Mesenchymal stem cell (in vitro differentiated cells and primary cell): ENCODE measurements at places on chromosomes 1 and 21.
A peak's percentile ranks its signal among the peaks of the same experiment; 100 is the strongest.

GRCh38 chr1:201499191-201499590, 7.7 kb downstream of the CSRP1 start:
- no peak overlapping the region for H3K27ac ChIP-seq
- peaks cover 17% of the 10 kb centered on the region for H3K4me1 ChIP-seq
- H3K27me3 ChIP-seq: no peaks in the 10 kb centered on the region
- H3K4me3 ChIP-seq: no peak overlapping the region
- no peak for DNase-seq

- no peak overlapping the region for H3K4me3 ChIP-seq
- peak; percentile 36 for DNase-seq
- no peak overlapping the region for H3K27ac ChIP-seq
- peaks cover 33% of the 10 kb centered on the region for H3K36me3 ChIP-seq
Observed at GRCh38 chr1:32178380-32179192, 889 bp upstream of the TXLNA start.

DNA sequence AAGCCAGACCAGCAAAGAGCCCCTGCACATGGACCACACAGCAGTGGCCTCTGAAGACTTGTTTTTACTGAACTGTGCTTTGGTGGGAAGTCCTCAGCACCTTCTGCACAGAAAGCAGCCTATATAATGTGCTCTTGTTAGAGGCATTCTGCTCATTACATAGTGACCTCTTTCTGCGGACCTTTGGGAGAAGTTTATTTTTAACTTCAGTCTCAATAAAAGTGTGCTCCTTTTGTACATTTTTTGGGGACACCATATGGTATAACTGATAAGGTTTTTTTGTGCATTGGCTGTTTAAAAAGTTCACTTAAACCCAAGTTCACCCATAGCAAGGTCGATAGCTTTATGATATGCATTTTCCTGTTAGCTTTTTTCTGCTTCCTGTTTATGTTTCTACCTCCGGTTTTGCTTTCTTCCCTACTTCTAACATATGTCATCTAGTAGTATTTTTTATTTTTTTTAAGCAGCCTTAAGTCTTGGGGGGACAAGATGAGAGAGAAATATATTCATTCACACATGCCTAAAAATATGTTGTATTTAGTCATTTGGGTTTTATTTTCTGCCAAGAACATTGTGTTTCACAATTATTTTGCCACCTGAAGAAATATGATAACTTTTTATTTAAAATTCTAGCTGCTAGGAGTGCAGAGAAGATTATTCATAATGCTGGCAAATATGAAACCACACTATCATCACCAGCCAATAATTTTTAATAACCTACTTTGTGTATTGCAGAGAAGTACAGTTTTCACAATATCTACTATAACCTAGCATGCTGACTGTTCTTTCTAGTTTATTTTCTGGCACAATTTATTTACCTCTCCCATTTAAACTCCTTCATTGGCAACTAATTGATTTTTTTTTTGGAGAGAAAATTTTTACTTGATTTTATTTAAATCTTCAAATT, 22.9 kb upstream of the SLC19A2 start:
- no peaks in the 10 kb centered on the region for H3K36me3 ChIP-seq
- H3K27ac ChIP-seq: no peak overlapping the region
- no peak overlapping the region for H3K4me3 ChIP-seq

DNA sequence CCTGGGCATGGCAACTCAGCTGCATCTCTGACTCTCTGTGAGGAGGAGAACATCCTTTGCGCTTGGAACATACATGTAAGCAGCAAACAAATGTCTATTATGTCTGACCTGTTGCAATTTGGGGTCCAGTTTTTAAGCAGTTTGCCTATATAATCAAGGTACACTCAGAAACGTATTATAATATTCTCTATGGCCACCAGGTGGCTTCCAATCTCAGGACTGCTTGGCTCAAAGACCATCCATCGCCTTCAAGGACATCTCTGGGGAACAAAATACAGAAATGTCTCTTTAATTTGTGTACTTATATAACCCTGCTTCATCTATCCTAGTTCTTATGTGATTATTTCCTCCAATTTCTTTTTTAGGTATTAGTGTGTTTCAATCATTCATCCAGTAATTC, 227.2 kb downstream of the OLFM3 start:
- no peaks in the 10 kb centered on the region for H3K36me3 ChIP-seq
- no peaks in the 10 kb centered on the region for H3K4me1 ChIP-seq
- DNase-seq: peak; percentile 2
- H3K27me3 ChIP-seq: no peaks in the 10 kb centered on the region
- no peak overlapping the region for H3K27ac ChIP-seq

GRCh38 chr1:37070126-37070525, 35.8 kb upstream of the GRIK3 start:
- DNase-seq: no peak
- H3K27me3 ChIP-seq: peaks cover 23% of the 10 kb centered on the region
- no peak overlapping the region for H3K4me3 ChIP-seq
